ENCODE measurements at places on chromosomes 12 and 14.
A peak's percentile ranks its signal among the peaks of the same experiment; 100 is the strongest.

DNA sequence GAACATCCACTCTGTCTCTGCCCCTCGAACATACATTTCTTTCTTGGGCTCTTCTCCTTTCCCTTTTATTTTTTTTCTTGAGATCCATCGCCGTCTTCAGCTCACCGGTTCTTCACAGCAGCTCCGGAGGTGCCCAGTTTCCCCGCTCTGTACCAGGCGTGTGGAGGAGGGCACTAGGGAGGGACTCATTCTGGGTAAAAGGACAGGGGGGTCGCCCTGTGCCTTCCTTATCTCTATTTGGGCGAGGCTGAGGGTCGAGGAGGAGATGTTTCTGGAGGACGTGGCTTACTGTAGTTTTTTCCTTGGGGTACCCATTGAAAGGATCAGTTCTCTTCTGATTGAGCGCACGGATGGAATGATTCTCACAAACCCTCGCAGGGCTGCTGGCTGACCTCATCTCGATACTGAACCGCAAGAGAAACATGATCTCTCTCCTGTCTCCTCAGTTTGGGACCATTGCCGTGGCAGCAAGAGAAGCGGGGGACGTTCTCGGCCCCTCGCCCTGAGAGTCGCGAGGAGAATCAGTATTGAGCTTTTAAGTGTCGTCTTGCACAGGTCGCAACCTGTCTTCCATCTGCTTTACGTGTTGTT, 386 bp downstream of the LIN52 start:
- DNase-seq = peak; percentile 20

DNA sequence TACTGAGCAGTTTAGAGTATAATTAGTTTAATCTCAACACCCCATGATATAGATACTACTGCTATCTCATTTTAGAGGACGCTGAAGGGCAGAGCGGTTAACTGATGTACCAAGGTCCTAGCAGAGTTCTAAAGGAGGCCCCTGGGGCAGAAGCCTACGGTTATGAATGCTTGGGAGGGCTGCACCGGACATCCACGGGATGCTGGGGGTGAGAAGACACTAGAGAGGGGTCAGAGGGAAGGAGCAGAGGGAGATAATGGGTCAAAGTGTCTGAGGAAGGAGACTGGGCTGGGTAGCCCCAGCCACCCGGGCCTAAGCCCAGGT, 1.6 kb upstream of the ACTR6 start:
- DNase-seq = no peak

DNA sequence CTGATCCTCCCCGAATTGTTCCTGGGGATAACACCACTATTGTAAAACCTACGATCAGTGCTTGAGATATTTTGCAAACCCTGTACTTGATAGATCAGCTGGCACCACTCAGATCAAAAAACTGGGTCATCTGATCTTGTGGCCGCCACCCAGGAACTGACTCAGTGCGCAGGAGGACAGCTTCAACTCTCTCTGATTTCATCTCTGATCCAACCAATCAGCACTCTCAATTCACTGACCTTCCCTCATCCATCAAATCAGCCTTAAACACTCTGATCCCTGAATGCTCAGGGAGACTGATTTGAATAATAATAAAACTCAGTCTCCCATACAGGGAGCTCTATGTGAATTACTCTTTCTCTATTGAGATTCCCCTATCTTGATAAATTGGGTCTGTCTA, 4.2 kb upstream of the XPOT start:
- no peak for DNase-seq

- no peak for DNase-seq
These were observed 16.3 kb downstream of the GLTP start for GRCh38 chr12:109863847-109864712.

DNA sequence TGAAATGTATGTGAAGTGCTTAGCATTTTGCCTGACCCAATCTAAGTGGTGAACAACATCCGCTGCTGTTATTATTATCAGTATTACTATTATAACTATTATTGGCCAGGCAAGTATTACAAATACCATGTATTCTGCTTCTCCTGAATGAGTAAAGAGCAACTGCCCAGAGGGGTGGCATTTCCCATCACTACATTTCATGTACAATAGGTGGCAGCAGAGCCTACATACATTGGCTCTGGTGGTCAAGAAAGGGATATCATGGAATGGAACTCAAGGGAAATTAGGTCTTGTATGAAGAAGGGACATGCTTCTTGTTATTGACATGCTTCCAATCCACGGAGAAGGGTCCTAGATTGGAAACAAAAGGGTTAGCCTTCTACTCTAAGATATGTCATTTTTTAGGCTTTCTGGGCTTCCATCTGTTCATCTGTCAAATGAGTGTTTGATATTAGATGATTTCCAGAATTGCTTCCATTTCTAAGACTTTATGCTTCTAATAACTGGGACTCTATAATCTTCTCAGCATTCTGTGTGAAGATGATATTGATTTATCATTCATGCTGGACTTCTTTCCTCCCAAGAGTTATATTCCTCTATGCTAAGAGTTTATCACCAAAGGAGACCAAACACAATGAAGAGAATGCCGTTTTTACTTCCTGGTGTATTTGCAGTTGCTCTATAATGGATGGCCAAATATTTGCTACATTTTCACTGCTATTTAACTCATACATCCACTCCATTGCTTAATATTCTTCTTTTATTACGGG, 239.1 kb downstream of the SSPN start:
- no peak for DNase-seq

DNA sequence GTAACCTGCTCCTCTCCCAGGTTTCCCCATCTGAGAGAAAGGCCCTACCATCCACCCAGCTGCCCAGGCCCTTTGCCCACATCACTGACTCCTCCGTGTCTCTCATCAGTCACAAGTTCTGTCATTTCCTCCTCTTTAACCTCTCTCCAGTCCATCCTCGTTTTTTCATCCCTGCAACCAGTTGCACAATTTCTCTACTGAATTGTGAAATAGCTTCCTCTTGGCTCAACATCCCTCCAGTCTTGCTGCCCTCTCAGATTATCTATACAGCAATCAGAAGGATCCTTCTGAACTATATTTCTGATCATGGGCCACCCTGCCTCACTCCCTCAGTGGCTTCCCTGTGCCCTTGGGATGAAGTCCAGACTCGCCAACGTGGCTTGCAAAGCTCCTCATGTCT, 6.8 kb downstream of the FAM161B start:
- DNase-seq = no peak

GRCh38 chr12:4037747-4038312, 164.6 kb upstream of the PARP11 start:
- peak; percentile 9 for DNase-seq

DNA sequence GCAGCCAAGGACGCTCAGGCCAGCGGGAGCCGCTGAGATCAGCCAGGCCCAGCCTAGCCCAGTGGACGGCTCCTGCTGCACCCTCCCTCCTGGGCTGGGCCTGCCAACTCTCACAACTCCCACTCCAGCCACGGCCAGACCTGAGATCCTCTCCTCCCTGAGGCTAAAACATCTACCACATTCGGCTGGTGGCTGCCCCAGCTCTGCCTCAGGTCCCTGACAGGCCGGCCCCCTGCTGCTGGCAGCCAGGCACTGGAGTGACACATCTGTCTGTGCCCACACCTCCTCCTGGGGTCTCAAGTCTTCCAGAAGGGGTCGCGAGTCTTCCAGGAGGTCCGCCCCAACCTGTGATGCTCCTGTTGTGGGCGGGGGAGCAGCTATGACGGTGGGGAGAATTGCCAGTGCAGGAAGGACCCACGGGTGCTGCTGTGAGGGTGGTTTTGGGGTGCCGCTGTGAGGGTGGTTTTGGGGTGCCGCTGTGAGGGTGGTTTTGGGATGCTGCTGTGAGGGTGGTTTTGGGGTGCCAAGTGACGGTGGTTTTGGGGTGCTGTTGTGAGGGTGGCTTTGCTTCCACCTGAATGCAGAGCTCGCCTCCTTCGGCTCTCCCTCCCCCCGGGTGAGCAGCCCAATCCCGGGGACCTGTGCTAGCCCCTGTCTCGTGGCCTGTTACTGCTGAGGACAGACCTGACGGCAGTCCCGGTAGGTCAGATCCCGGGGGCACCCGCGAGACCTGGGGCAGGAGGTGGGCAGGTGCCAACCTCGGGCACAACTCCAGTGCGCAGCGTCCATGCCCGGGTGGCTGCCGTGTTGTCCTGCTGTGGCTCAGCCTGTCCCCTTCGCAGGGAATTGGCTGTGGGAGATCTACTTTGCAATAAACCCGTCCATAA, 27.5 kb upstream of the C14orf180 start:
- no peak for DNase-seq

DNA sequence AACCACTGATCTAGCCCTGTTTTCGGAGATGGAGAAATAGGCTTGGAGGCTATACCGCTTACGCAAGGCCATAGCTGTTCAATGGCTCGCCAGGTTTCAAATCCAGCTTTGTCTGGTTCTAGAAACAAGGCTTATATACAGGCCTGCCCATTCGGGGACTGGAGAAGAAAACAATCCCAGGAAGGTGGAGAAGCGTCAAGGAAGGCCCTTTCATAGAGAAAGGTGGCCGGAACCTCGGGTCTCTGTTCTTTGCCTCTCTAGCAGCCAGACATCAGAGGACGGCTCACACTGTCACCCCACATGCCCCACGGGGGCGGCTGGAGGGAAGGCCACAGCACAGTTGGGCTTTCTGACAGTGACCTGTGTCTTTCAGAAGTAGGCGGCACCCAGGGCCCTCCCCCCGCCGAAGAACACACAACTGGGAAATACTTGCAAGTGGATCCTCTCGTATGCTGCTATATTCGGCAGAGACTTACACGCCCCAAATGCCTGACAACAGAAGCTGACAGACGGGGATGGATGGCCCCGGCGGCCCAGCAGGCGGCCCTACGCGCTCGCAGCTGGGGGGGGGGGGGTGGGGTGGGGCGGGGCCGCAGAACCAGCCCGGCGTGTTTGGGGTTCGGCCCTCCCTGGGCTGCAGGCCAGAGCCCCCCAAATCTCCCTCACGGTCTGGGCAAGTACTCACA, 4.5 kb upstream of the SETD1B start:
- peak; percentile 53 for DNase-seq

DNA sequence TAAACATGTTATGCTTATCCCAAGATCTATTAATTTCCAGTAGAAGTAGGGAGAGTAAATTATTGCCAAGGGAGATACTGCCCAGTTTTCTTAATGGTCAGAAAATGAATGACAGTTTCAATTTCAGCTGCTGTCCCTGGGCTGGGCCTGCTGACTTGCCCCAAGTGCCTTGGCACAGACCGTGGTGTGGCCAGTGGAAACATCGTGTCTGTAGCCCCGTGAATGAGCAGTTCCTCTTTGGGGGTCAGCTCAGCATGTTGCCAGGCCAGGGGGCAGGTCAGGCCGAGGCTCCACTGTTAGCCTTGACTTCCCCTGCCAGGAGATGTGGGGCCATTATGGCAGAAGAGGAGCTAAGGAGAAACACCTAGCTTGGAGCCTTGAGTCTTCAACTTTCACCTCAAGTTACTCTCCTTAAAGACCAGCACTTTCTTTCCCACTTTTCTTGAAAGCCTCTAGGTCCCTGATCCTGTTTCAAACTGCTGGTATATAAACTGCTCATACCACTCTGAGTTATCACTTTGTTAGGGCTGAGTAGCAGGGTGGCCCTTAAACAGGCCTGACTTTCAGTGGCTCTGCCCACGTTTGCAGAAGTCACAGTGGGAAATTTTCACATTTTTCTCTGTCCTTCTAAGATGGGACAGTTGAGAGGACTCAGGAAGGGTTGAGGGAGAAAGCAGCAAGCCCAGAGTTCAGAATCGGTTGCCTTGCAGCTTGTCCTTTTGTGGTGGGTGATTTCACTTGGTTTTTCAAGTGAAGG, 73.2 kb downstream of the SUSD6 start:
- no peak for DNase-seq

DNA sequence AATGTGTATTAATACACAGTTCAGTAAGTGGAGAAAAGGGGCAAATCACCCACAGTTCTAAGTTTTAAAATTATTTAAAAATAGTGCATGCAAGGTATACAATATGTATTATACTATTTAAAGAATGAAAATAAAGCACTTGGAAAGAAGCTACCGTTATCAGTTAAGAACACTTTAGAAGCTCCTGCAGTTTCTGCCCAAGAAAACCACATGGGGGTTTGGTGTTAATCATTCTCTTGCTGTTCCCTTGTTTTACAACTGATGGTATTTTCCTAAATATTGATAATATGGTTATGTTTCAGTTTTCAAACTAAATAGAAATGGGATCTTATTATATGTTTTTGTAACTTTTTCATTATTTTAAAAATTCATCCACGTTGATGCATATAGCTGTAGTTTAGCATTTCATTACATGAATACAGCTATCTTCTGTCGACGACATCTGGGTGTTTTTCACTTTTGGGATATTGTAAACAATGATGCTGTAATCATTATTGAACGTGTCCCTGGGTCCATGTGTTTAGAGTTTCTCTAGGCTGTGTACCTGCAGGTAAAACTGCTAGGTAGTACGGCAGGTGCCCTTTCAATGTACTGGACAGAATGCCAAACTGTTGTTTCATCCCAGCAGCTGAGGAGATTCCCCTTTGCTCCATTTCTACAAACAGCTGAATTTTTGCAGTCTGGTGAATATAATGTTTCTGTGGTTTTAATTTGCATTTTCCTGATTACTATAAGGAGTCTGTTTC, 64.1 kb downstream of the APPL2 start:
- DNase-seq = no peak

- DNase-seq = no peak
These were observed 212.1 kb downstream of the GXYLT1 start for GRCh38 chr12:41932470-41932991.

DNA sequence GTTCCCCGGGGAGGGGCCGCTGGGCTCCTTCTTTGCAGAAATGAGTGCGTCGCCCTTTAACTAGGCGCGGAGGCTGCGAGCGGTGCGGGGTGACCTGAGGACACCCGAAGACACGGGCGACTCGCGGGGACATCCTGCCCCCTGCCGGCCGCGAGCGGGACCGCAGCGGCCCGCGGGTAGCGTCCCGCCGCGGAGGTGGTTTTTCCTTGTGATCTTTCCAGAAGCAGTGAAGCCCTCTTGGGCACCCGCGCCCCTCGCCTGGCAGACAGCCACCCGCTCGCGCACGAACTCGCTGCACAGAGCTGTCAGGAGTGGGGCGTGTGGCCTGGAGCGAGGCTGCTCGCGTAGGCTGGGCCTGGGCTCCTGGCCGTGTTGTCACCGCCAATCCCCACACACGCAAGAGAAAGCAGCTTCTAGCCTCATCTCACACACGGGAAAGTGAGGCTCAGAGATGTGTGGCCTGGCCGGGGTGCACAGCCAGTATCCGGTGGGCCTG, 67.2 kb downstream of the DIO3 start:
- peak; percentile 79 for DNase-seq

GRCh38 chr12:79174626-79175025, 310.1 kb downstream of the SYT1 start:
- no peak for DNase-seq

GRCh38 chr12:89657066-89657465, 51.6 kb downstream of the ATP2B1 start:
- DNase-seq = no peak

GRCh38 chr12:43789941-43790340, 16.2 kb downstream of the TWF1 start:
- DNase-seq = no peak

DNA sequence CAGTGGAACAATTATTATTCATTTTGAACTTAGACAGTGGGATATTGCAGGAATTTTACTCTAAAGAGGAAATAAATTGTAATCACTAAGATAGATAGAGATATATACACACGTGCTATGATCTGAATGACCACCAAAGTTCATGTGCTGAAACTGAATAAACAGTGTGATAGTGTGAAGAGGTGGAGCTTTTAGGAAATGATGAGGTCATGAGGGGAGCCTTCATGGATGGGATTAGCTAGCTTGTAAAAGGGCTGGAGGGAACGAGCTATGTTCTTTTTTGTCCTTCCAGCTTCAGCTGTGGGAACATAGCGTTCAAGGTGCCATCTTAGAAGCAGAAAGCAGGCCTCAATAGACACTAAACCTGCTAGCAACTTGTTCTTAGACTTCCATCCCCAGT, 191.5 kb upstream of the LRIG3 start:
- DNase-seq = no peak

All from stimulated activated naive CD4-positive, alpha-beta T cell (primary cell).